Regular cardiac myocyte (primary cell): ENCODE measurements at places on chromosomes 11 and 22. TPM values are rescaled to one million over a fixed set of nuclear protein-coding genes. Genes with fewer than 3 reads are reported as not detected.

Gene LRRC75B
- total RNA-seq, result 2.1 and 5.1 TPM in 2 replicates

Gene CHST1
- under 0.01 and 0.19 TPM in 2 replicates for total RNA-seq

Gene MMP13
- total RNA-seq, result not detected in 2 replicates

Gene OR10A2
- not detected in 2 replicates for total RNA-seq

Gene ARHGEF17
- 25.4 and 42.0 TPM in 2 replicates for total RNA-seq

Gene SULT4A1
- total RNA-seq, result under 0.01 and 0.56 TPM in 2 replicates
